Vein endothelial cell (primary cell): ENCODE measurements at places on chromosomes 7 and 10. TPM values are rescaled to one million over a fixed set of nuclear protein-coding genes. Genes with fewer than 3 reads are reported as not detected.

The PDE1C gene
- total RNA-seq: 0.33 and 1.8 TPM in 2 replicates

The RASA4B gene
- total RNA-seq: 3.8 and 15.4 TPM in 2 replicates

The PPP1R3C gene
- 0.65 and 0.86 TPM in 2 replicates for total RNA-seq

The PARD3 gene
- 31.2 and 48.3 TPM in 2 replicates for total RNA-seq

The PCLO gene
- 3.8 and 3.9 TPM in 2 replicates for total RNA-seq

The LRRC18 gene
- not detected in 2 replicates for total RNA-seq

The MSMB gene
- not detected in 2 replicates for total RNA-seq

The HOXA11 gene
- total RNA-seq: 1.1 and 2.9 TPM in 2 replicates

The LRMDA gene
- total RNA-seq: 18.3 TPM in 2 replicates

The ZNF511 gene
- total RNA-seq: 26.1 and 31.9 TPM in 2 replicates

The SHTN1 gene
- total RNA-seq: 7.1 and 8.5 TPM in 2 replicates

The C10orf53 gene
- total RNA-seq: not detected in 2 replicates

The SNX10 gene
- 0.65 and 2.3 TPM in 2 replicates for total RNA-seq

The CISD1 gene
- 26.1 and 40.4 TPM in 2 replicates for total RNA-seq

The TBATA gene
- total RNA-seq: not detected in 2 replicates

The PGAM2 gene
- total RNA-seq: not detected in 2 replicates

The SLC26A3 gene
- total RNA-seq: not detected in 2 replicates

The SHH gene
- total RNA-seq: under 0.01 and 0.33 TPM in 2 replicates

The DNTT gene
- total RNA-seq: not detected in 2 replicates

The GATA3 gene
- 0.29 and 0.33 TPM in 2 replicates for total RNA-seq

The ATG9B gene
- total RNA-seq: under 0.01 and 0.10 TPM in 2 replicates

The PLEKHS1 gene
- total RNA-seq: under 0.01 TPM in 1 of 2 replicates, not detected in the other

The FEZF1 gene
- total RNA-seq: not detected in 2 replicates

The CALML5 gene
- not detected in 2 replicates for total RNA-seq

The ZCWPW1 gene
- total RNA-seq: 0.29 and 0.98 TPM in 2 replicates

The SEMA3E gene
- total RNA-seq: under 0.01 and 1.7 TPM in 2 replicates

The SEMA3D gene
- 0.57 and 0.98 TPM in 2 replicates for total RNA-seq

The CYCS gene
- total RNA-seq: 28.1 and 49.6 TPM in 2 replicates

The TWNK gene
- 5.3 and 5.6 TPM in 2 replicates for total RNA-seq

The ELFN1 gene
- 0.65 and 1.1 TPM in 2 replicates for total RNA-seq

The SFTPA1 gene
- not detected in 2 replicates for total RNA-seq

The GOLGA7B gene
- total RNA-seq: not detected in 2 replicates

The ZNF425 gene
- total RNA-seq: 1.1 and 2.3 TPM in 2 replicates

The TBRG4 gene
- 55.1 and 61.4 TPM in 2 replicates for total RNA-seq

The GIMAP7 gene
- 25.2 and 31.6 TPM in 2 replicates for total RNA-seq

The RHOBTB1 gene
- total RNA-seq: 45.6 and 51.6 TPM in 2 replicates

The PARG gene
- total RNA-seq: 26.5 and 32.5 TPM in 2 replicates

The RPEL1 gene
- 0.33 TPM in 1 of 2 replicates, not detected in the other for total RNA-seq

The TAS2R5 gene
- total RNA-seq: 0.65 and 1.5 TPM in 2 replicates

The NPTX2 gene
- total RNA-seq: 1.6 and 3.4 TPM in 2 replicates

The CRHR2 gene
- total RNA-seq: not detected in 2 replicates

The PLEKHA1 gene
- 44.7 and 60.9 TPM in 2 replicates for total RNA-seq

The GPNMB gene
- 0.33 and 0.57 TPM in 2 replicates for total RNA-seq

The LRRC17 gene
- 5.9 and 16.3 TPM in 2 replicates for total RNA-seq

The CLDN15 gene
- 3.3 and 5.1 TPM in 2 replicates for total RNA-seq

The CUBN gene
- total RNA-seq: 7.1 and 11.8 TPM in 2 replicates

The CLDN3 gene
- 0.98 TPM in 1 of 2 replicates, not detected in the other for total RNA-seq

The KCNH2 gene
- under 0.01 TPM in 1 of 2 replicates, not detected in the other for total RNA-seq

The ATP6V0E2 gene
- total RNA-seq: 24.2 and 26.7 TPM in 2 replicates

The NRG3 gene
- total RNA-seq: 6.5 and 17.3 TPM in 2 replicates

The AMPH gene
- total RNA-seq: 0.10 TPM in 1 of 2 replicates, not detected in the other

The CDC14C gene
- total RNA-seq: not detected in 2 replicates

The CYP26C1 gene
- total RNA-seq: 1.3 and 2.5 TPM in 2 replicates
